PC-3 (cell line): ENCODE measurements at places on chromosomes 4 and X.

GRCh38 chr4:1011022-1011665 is at the start of gene FGFRL1:
Gene FGFRL1, plus strand, starts transcription at chr4:1011626. Its CDS starts 860 bp downstream, at chr4:1012486.
- peak; percentile 77 for DNase-seq

DNA sequence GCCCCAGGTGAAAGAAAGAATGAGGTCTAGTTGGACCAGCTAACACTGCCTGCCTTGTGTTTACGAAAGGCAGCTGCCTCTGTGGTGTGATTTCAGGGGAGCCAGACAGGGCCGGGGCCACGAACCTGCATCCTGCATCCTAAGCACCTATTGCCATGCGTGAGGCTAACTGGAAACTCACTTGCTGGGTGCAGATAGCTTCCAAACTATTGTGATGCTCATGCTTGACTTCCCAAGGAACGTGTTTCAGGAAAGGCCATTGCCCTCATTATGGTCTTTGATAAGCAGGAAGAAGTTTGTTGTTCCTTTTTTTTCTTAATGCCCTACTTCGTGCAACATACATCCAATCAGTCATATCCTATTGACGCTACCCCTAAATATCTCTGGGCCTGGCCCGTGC is 2.3 kb upstream of the IRF2 start:
- no peak for DNase-seq

GRCh38 chrX:8879750-8880149 is 78.6 kb upstream of the FAM9A start:
- DNase-seq = peak; percentile 20

DNA sequence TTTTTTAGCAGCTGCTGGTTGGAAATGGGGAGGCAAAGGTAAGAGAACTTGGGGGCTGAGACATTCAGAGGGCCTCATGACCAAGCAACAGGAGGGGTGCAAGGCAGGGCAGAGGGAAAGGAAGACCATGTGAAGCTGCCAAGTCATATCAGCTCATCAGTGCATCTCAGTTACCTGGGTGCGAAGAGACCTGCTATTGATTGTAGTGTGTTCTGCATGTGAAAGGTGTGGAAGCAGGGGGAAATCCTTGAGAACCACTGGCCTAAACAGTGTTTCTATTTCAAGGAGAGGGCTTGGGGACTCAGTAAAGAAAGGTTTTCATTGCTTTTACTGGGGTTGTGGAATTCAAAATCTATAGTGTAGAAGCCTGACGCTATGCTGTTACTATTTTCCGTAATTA is 47.1 kb upstream of the EDA start:
- DNase-seq = no peak

DNA sequence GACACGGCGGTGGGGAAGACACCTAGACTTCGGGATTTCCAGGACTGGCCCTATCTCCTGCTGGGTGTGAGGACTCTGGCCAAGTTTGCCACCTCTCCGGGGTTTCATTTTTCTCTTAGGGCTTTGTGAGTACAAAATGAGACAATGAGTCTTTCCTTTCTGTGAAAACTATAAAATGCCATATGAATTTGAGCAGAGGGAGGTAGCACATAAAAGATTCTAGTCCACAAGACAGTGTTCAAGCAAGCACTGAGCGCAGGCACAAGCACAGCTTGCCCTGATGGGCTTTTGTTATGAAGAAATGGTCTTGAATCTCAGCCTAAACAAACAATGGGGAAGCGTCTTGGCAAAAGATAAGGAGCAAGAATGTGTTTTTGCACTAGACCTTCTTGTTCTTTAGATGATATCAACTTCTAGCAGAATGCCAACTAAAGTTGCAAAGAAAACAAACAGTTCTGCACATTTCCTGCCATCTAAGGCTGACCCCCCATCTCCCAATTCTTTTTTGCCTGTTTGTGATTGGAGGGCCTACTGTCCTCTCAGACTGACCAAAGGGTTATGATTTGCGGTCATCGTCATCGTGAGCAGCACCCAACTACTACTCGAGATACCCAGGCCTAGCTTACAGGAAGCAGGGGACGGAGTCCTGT is 73.0 kb upstream of the ZNF518B start:
- DNase-seq = no peak

DNA sequence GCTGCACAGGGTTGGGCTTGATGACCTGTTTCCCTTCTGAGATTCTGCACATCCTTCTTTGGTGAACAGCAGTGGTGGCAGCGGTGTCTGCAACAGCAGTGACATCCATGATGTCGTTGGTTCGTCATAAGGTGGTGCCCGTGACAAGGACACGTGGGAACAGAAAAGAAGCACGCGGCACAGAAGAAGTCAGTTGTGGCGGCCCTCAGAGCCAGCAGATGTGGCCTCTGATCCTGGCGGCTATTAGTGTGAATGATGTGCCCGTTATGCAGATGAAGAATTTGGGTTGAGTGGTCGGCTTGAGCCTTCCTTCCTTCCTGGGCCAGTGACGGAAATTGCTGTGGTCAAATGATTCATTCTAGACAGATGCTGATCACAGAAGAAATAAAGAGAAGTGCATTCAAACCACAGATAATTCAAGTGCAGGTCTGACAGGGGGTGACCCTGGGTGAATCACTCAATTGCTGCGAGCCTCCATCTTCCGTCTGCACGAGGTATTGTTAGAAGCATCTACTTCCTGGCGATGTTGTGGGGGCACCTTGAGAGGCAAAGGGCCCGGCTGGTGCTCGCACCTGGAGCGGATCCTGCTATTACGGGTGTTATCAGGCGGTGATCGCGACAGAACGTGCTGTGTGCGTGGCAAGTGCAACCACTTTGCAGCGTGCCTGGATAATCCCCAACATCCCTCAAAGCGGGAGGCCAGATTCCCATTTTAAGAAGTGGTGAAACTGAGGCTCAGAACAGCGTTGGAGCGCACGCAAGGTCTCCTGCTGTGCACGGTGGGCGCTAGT is 215.2 kb upstream of the PSAPL1 start:
- peak; percentile 84 for DNase-seq

DNA sequence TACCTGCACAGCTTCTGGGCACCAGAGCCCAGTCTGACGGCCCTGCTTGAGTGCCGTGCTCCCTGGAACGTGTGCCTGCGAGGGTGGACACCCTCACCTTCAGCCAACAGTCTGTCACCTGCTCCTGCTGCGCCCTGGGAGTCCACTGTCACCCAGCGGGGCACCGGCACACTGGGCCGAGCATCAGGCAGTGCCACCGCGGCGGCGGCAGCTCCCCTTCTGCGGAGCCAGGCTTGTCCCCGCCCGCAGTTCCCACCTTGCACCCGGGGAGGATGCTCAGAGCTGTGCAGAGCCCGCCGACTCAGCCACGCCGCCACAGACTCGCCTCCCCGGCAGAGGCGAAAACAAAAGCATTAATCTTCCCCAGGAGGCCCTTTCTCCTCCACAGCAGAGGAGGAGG is 86.8 kb downstream of the ABLIM2 start:
- DNase-seq = no peak

- no peak for DNase-seq
These were observed 75.9 kb upstream of the LEF1 start for GRCh38 chr4:108244606-108245005.

GRCh38 chrX:68433155-68433980 is at the start of gene OPHN1:
Gene OPHN1, minus strand, starts transcription at chrX:68433495. Its CDS starts 475 bp downstream, at chrX:68433020.
- DNase-seq = peak; percentile 88

DNA sequence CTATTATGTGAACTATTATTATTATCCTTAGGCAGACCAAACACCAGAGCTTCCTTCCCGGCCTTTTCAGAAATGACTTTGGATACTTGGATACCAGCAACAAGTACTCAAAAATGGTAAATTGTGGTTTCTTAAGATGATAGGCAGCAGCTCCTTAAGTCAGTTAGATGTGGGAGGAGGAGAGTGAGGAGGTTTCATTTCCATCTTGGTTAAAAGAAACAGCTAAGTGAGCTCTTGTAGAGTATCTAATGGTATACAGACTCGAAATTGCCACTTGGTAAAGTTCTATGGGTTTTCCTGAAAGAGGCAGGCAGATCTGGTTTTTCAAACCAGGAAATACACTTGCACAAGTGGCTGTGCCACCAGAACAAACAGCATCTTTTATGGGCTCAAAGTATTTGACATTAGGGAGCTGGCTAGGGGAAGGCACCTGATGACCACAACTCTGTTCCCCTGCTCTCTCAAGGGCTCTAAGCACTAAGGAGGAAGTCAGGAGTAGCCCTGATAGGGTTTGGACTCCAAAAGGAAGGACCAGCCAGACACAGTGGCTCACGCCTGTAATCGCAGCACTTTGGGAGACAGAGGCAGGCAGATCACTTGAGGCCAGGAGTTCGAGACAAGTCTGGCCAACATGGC is 130.9 kb downstream of the TMEM164 start:
- no peak for DNase-seq

DNA sequence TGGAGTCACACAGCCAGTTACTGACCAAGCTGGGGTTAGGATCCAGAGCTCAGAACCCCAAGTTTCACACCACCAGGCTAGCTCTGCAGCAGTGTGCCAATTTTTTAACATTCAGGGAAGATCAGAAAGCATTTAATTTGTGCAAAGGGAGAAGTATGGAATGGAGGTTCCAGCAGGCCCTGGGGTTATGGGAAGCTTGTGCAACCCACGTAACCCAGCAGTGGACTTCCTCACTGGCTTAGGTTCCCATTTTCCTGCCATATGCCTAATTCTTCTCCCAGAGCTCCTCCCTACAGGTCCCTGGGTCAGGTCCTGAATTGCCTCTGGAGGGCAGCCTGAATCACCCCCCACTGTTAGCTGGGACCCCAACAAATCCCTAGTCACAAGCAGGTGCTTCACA is 14.0 kb downstream of the APLN start:
- no peak for DNase-seq

- DNase-seq = peak; percentile 5
These were observed 66.3 kb upstream of the MTM1 start for GRCh38 chrX:150502091-150502490.

DNA sequence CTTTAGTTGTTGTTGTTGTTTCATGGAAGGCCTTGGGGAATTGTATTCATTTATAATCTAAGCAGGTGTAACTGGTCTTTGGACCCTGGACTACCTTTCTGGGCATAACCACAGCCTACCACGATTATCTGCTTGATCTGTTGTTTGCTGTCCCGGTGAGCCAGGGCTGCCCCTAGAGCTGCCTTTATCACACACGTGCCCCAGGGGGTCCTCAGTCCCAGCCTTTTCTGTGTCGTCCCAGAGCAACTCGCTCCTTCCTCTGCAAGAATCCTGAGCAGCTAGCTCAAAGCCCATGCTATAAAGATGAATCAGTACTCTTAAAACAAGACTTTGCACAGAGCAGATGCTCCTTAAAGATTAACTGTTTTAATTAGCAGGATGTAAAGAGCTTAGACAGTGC is 273.2 kb downstream of the EVC2 start:
- no peak for DNase-seq

- DNase-seq = no peak
These were observed 258.1 kb downstream of the GABRG1 start for GRCh38 chr4:45865781-45866180.

GRCh38 chr4:93320356-93320755 is 508.2 kb upstream of the ATOH1 start:
- DNase-seq = no peak

DNA sequence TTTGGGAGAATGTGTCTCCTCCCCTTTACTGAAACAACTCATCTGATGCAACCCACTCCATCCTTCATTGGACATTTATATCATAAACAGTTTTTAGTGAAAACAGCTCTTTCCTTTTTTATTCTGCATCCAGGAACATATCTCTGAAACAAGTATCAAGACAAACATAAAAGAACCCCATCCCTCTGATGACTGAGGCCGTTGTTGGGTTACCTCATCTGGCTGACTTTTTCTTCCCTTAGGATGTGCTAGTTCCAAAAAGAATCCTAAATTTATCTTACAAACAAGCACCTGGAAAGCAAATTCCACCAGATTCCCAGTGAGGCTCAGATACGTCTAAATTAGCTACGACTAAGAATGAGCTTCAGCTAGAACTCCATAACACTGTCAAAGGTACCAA is 483.7 kb upstream of the INTU start:
- DNase-seq = no peak

GRCh38 chr4:142334931-142335330 is 511.2 kb downstream of the INPP4B start:
- DNase-seq = no peak

GRCh38 chr4:25879991-25880651 is 17.3 kb upstream of the SEL1L3 start:
- DNase-seq = no peak

DNA sequence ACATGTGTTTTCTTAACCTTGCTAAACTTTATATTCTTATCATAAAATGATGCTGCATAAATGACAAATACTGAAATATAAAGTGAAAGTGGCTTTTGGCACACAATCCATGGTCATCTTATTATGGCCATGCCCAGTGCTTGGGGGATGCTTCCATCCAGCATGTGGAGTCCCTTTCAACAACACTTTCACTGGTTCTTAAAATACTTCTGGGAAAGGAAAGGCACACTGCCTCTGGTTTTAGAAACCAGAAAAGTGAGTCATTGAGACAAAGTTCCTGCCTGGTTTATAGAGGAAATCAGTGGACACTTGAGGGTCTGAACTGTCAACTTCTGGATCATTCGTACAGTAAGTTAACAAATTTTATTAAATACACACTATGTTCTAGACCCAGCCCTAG is 248.0 kb upstream of the ADAMTS3 start:
- peak; percentile 18 for DNase-seq

- DNase-seq = no peak
These were observed 21.6 kb upstream of the FGG start for GRCh38 chr4:154634058-154634457.

DNA sequence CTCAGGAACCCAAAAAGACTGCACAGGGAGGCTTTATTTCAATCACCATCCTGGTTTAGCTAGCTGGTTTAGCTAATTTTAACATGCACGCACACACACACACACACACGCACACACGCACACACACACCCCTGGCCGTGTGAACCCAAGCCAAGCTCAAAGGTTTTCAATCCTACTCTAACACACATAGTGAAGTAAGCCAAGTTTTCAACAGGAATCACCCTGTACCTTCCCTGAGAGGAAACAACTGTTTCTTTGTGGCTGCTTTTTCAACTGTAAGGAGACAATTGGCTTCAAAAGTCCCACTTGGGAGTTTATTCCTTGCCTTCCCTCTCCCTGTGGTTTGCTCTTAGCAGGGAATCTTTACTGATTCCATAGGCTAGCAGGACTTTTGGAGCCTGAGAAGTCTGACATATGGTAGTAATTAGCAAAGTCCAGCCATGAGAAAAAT is 98.9 kb upstream of the BMP3 start:
- DNase-seq = no peak

- no peak for DNase-seq
These were observed 47.2 kb downstream of the STARD8 start for GRCh38 chrX:68694435-68695205.

DNA sequence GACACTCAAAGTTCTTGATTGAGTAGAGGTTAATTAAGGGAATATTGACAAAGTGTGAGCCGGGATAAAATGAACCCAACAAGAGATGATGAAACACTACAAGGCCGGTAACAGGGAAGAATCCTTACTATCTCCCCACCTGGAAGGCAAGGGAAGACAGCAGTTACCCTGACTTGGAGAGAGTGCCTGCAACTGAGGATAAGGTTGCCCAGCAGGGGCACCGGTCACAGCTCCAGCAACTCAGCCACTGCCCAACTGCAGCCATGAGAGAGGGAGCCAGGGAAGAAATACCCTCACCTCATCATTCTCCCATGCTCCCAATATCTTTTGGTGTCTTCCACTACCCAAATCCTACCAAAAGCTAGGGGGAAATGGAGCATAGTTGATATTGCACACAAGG is 212.7 kb downstream of the KCTD8 start:
- DNase-seq = no peak
